ENCODE measurements at places on chromosomes 5 and 9. TPM values are rescaled to one million over a fixed set of nuclear protein-coding genes. Genes with fewer than 3 reads are reported as not detected.

TTC16 gene
- 0.07 TPM for total RNA-seq

WDR38 gene
- not detected for total RNA-seq

RETREG1 gene
- 8.0 TPM for total RNA-seq

SLC34A3 gene
- 0.27 TPM for total RNA-seq

DNA sequence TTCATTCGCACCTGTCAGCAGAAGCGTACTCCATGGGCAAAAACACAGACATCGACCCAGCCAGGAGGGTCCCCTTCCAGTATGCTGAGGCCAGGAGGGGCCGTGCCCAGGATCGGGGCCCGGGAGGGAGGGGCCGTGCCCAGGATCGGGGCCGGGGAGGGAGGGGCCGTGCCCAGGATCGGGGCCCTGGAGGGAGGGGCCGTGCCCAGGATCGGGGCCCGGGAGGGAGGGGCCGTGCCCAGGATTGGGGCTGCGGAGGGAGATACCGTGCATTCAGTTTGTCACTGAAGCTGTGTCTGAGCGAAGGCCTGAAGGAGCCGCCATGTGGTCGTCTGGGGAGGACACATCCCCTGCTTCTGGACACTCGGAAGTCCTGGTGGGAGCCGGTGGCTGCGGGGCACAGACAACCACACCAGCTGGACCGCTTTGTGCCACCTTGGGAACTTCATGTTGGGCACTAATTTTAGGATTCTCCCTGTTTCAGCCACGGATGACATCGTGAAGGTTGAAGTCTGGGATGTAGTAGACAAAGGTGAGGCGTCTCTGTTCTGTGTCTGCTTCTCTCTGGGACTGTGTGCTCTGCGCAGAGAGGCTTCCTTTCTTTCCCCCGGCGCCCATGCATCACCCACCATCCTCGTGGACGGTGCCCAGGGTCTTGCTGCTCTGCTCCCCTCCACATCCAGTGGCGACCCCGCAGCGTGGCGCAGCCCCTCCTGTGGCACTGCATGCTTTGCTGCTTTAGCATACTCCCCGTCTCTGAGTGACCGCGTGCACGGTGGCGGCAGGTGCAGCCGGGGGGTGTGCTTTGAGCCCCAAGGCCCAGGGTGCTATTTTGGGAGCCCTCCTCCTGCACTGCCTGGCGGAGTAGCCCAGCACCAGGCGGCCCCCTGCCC lies 16.7 kb upstream of the AJM1 start:
- no peak for DNase-seq

GRCh38 chr5:170788626-170789304 lies 5.2 kb downstream of the GABRP start:
- no peak for DNase-seq

DNA sequence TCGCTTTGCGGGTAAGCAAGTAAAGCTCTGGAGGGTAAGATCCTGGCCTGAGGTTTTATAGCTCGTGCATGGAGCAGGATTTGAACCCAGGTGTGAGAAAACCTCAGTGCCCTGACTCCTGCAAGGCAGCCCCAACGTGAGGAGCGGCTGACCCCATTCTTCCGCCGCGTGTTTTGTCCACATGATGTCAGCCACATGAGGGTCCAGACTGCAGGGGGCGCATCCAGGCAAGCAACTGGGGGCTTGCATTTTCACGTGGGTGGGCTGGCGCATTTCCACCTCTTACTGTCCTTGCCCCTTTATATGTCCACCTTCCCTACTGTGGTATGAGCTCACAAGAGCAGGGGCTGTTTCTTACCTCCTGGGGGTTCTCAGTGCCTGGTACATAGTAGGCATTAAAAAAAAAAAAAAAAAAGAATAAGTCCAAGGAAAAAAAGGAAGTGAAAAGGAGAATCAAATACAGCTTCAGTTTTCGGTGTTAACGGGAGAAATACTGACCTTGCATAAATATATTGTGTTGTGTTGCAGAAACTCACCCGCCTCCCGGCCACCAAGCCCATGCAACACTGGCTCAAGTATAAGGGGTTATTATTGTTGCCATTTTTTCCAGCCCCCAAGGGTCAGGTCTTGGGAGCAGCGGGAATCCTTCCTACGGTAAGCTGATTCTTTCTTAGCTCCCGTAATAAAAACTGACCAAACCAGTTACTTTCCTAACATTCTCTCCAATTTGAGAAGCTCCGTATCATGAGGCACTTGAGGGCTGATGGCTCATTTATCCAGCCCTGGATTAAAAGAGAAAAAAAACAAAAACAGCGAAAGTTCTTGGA lies 15.0 kb downstream of the TLX3 start:
- DNase-seq, result no peak

GRCh38 chr9:104069288-104069687 lies 24.8 kb upstream of the SMC2 start:
- DNase-seq, result no peak

DNA sequence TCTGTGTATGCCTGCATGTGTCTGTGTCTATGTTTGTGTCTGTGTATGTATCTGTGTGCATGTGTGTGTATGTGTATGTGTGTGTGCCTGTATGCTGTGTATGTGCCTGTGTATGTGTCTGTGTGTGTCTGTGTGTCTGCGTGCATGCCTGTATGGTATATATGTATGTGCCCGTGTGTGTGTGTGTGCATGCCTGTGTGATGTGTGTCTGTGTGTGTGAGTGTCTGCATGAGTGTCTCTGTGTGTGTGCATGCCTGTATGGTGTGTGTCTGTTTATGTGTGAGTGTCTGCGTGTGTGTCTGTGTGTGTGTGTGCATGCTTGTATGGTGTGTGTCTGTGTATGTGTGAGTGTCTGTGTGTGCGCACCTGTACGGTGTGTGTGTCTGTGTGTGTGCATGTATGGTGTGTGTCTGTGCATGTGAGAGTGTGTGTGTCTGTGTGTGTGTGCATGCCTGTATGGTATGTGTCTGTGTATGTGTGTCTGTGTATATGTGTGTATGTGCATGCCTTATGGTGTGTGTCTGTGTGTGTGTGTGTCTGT lies 137.1 kb upstream of the IRX2 start:
- no peak for DNase-seq

GRCh38 chr9:20112205-20112783 lies 323.5 kb upstream of the SLC24A2 start:
- no peak for DNase-seq

DNA sequence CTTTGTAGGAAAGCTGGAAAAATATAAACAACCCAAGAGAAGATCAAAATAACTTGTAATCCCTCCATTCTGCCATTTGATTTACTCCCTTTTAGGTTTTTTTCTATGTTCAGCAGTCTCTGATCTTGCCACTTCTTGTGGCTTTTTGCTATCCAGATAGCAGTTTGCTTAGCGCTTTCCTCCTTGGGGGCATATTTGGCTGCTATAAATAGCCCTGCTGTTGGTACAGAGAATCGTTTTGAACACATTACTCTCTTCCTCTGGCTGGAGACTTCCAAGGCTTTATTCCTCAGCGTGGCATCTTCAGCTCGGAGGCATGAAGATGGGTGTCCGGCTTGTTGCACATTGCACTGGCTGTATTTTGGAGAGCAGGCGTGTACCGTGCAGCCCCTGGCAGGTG lies 38.6 kb downstream of the HMCN2 start:
- DNase-seq, result no peak

GRCh38 chr9:83154821-83155220 lies 91.9 kb upstream of the RASEF start:
- DNase-seq, result no peak

- no peak for DNase-seq
These were observed 79.2 kb upstream of the MRPS30 start for GRCh38 chr5:44729536-44729935.

DNA sequence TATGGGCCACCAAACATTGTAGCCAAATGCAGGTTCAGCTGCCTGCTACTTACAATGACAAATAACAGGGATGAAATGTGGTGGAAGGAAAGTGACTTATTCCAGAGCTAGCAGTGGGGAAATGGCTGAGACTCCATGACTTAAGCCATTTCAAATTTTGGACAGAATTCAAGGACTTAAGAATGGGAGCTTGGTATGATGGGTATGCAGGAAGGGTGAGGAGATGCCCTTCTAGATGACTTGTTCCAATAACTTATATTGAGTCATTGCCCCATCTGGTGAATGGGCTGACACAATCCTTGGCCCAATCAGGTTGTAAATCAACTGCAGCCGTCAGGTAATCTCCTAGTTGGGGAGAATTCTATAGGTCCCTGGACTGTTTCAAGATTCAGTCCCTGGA lies 230.7 kb upstream of the SGCD start:
- no peak for DNase-seq

DNA sequence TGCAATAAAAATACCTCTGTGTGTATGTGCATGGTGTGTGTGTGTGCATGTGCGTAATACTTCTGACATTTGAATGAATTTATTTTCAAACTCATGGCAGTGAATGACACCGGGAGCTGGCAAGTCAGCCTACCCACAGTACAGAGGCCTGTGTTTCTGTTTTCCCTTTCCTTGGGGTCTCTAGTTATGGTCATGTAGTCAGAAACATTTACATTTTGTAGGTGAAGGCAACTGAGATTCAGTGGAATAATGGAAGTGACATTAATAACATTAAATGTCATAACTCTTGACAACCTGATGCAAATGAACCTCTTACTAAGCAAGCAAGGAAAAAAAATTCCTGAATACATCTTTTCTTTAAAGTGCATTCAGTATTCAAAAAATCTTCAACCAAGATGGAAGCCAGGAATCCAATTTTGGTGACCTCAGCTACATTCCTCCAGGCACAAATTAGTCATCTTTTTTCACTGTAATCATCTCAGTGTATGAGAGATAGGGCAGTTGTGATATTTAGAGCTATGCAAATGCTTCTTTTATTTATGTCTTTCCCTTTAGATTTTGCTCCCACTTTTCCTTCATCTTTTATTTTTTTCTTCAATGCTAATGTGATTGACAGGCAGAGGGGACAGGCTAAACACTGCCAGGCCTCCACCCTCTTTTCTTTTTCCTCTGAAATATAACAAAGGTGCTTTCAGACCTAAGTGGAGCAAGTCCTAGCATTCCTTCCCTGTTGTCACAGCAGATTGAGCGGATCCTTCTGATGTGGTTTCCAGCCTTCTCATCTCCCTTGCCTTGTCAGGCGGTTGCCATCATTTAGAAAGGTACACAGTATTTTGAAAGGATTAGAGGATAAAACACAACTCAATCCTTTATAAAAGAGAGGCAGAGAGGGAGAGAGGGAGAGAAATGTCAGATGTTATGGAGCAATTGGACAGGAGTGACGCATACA lies 569.8 kb upstream of the ADAMTS16 start:
- DNase-seq, result no peak

All from progenitor cell of endocrine pancreas (in vitro differentiated cells).